ENCODE measurements at places on chromosomes 12 and 14.

GRCh38 chr14:62667421-62667914, 377.8 kb downstream of the KCNH5 start:
- DNase-seq, result no peak

DNA sequence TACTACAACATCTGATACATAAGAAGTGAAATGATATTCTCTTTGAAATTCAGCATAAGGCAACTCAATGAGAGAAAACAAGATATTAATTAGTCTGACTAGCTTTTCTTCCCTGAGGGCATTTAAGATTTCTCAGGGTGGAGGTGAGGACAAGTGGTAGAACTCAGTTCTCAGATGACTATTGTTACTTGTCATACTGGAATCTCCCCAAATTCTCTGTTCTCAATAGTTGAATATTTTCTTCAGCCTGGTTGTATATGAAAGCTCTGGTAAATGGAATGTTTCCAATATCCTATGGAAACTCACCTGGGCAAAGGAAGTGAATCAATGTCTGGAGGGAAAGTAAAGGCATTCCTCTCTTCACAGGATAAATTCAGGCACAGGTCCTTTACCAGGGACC, 18.2 kb upstream of the ITGA5 start:
- DNase-seq, result no peak

GRCh38 chr12:56943878-56944277, 9.7 kb upstream of the SDR9C7 start:
- DNase-seq, result no peak

- DNase-seq, result peak; percentile 36
Observed at GRCh38 chr12:546920-547845, 87.4 kb downstream of the B4GALNT3 start.

DNA sequence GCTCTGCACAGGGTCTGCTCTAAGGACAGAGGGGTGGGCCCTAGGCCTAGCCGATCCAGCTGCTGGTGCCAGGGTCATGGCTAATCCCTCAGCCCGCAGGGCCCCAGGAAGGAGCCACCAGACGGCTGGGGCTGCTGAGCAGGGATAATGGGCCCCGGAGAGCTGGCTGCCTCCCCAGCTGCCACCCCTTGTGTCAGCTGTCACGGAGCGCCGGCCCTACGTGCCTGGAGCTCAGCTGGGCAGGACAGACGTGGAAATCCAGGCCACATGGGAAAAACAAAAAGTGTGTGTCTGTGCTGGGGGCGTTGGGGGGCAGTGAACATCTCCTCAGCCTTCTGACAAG, 36.2 kb downstream of the CHGA start:
- peak; percentile 55 for DNase-seq

Data from hippocampal formation (tissue), 2 donors.